ENCODE measurements at places on chromosomes 6 and 20.

- DNase-seq = no peak
Observed at GRCh38 chr6:91613481-91613880, 1026.6 kb upstream of the MAP3K7 start.

GRCh38 chr6:112016320-112016719, 37.6 kb upstream of the CCN6 start:
- no peak for DNase-seq

DNA sequence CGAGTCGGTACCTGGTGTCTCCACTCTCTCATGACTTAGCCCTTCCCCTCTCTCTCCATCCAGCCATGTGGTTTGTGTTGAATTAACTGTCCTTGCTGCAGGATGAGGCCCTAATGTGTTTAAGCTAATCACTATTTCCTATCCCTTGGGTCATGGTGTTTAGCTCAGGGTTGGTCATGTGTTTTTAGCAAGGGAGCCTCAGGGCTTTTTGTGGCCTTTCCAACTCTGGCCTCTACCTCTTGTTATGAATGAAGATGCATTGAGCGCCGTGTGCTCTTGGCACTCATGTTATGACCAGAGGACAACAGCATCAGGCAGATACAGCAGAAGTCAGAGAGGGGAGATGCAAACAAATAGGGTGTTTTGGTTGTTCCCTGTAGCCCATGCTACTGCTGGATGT, 674.2 kb upstream of the FLRT3 start:
- no peak for DNase-seq

DNA sequence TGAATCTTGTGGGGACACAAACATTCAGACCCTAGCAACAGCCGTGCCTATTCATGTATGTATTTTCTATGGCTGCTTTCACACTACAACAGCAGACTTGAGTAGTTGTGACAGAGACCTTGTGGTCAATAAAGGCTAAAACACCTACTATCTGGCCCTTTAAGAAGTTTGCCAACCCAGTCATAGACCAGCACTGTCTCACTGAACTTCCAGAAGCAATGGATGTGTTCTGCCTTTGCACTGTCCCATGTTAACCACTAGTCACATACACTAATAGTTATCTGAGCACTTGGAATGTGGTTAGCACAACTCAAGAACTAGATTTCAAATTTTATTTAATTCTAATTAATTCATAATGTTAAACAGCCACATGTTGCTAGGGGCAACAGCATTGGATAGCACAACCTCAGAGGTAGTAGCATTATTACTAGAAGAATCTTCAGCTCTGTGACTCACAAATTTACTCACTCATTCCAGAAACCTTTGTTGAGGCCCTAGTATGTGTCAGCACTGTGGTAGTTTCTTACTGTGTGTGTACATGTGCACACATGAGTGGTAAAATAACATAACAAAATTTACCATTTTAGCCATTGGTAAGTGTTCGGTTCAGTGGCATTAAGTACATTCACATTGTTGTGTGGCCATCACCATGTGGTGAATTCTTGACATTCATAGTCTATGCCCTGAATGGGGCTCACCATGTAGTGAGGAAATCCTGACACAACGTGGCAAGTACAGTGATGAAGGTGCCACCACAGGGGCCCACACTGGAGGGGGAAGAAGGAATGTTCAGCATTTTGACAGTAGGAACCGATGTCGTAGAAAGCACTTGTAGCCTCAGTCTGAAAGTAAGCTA, 107.3 kb downstream of the CEP57L1 start:
- DNase-seq = no peak

GRCh38 chr6:135256866-135257265, 75.8 kb downstream of the MYB start:
- DNase-seq = no peak

DNA sequence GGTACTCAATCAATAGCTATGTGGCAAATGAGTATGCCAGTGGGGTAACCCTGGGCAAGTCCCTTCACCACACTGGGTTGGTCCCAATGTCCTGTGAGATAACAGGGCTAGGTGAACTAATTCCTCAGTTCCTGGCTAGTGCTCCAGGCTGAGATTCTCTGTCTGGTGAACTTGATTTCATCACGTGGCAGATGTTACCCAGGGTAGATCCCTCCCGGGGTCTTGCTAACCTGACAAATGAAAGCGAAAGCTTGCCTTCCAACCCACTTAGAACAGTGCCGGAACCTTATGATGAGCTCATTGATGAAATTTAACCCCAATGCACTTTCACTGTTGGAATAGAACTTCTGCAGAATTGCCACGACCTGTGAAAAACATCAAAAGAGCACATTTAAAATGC, 6.6 kb upstream of the ANKRD60 start:
- no peak for DNase-seq

- no peak for DNase-seq
Observed at GRCh38 chr20:13930281-13930680, 60.1 kb downstream of the SEL1L2 start.

- no peak for DNase-seq
Observed at GRCh38 chr6:154390034-154390433, 33.4 kb upstream of the IPCEF1 start.

DNA sequence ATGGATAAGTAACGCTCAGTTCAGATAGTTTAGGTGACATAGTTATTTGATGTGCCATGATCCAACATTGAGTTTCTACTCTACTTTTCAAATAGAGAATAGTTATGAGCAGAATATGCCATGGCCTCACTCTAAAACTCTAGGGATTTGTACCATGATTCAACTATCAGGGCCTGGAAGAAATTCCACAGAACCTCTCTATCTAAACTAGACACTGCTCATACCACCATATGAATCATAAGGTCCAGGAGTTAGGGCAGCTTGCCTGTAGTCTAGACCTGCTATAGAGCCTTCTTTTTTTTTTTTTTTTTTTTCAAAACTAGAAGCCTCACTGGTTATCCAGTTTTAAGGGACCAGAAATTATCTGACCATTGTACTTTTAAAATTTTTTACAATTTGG, 571.8 kb upstream of the IMPG1 start:
- DNase-seq = no peak

GRCh38 chr6:53858913-53859312, 64.1 kb downstream of the LRRC1 start:
- DNase-seq = no peak

DNA sequence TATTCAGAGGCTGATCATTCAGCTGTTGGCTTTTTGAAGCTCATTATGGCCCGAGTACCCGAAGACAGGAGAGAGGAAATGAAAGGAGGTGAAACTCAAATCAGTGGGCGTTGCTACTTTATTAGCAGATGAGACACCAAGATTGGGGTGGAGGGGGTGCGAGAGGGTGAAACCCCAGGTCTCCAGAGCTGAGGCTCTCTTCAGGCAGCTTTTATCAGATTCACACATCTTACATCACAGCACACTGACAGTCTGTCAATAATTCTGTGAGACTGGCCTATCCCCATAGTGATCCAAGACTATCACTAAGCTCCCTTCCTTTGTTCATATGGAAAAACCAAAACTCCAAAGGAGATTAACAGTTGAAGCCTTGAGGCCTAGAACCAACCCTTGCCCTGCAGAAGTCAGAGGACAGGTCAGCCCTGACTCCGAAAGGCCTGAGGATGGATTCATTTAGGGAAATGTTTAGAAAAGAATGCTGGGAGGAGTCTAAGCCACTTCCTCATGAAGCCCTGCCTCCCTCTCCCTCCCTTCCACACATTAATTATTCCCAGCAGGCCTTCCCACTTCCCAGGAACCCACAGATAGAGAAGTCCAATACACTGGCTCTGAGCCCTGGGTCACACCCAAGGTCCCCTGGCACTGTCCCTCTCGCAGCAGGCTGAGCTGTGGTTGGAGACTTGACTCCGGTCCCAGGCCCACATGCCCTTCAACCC, 23.2 kb downstream of the TRERF1 start:
- DNase-seq = no peak

DNA sequence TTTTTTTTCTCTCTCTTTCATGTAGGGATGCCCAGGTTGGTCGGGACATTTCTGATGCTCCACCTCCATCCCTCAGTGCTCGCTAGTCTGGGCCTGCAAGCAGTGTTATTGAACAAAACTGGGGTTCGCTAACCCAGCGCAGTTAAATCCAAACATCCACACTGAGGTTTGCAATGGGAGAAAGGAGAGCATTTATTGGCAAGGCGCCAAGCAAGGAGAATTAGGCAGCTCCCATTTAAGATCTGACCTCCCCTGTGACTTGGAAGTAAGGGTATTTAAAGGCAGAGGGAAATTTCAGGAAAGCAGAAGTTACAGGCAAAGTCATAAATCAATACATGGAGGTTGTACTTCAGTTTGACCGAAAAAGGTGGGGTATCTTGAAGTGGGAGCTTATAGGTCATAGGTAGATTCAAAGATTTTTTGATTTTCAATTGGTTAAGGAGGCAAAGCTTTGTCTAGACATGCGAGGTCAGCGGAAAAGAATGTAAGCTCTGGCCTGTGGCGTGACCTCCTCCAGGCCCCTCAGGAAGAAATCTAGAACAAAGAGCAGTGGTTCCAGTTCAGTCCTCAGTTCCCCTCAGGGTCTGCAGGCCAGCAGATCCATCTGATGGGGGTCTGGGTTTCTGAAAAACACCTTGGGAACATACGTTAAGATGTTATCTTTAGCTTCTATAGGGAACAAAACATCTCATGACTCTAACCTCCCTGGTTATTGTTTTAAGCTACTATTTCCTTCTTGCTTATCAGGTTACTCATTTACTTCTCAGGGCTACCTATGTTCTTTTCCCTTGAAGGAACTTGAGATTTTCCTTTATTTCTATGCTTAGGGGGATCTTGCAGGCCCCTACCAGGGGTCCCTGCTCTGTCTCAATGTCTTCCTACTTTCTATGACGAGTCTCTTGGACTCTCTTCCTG, 66.0 kb upstream of the KIF16B start:
- DNase-seq = no peak

DNA sequence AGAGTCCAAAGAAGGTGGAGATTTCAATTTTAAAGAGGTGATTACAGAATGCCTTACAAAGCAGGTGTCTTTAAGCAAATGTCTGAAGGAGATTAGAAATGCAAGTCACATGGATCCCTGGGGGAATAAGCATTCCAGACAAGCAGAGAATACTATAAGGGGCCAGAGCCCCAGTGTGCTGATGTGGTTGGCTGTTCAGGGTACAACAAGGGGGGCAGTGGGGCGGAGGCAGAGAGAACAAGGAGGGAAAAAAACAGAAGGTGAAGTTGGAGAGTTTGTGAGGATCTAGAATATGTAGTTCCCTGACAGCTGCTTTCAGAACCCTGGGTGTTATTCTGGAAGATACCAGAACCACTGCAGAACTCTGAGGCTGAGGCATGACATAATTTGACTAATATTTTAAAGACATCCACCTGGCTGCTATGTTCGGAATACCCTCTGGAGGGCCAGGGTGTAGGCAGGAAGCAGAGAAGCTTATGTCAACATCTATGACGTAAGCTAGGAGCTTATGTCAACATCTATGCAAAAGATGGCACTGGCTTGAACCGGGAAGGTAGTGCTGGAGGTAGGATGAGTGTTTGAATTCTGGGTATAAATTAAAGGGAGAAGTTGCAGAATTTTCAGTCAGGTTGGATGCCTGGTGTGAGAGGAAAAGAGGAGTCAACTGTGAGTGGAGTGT, 276.3 kb upstream of the AGPAT4 start:
- DNase-seq = no peak

GRCh38 chr20:40286975-40287531, 402.0 kb downstream of the MAFB start:
- no peak for DNase-seq

DNA sequence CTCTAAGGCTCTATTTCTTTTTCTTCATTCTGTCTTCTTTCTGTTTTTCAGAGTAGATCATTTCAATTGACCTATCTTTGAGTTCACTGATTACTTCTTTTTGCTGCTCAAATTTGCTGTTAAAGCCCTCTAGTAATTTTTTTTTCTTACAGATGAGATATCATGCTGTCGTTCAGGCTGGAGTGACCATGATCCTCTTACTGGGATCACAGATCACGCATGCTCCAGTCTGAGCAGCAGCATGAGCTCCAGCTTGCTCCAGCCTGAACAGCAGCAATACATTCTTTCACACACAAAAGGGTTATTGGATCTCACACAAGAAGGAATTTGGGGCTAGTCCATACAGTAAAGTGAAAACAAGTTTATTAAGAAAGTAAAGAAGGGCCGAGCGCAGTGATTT, 12.3 kb upstream of the TRIM38 start:
- no peak for DNase-seq
